NCI-H1105 (cell line): ENCODE measurements at places on chromosomes 6 and 20.

GRCh38 chr6:163414946-163415619 lies 565 bp downstream of the QKI start:
- DNase-seq = no peak

- DNase-seq = no peak
Observed at GRCh38 chr6:110101885-110102284, 77.6 kb downstream of the WASF1 start.

- DNase-seq = no peak
Observed at GRCh38 chr6:94144807-94145206, 725.4 kb upstream of the EPHA7 start.

DNA sequence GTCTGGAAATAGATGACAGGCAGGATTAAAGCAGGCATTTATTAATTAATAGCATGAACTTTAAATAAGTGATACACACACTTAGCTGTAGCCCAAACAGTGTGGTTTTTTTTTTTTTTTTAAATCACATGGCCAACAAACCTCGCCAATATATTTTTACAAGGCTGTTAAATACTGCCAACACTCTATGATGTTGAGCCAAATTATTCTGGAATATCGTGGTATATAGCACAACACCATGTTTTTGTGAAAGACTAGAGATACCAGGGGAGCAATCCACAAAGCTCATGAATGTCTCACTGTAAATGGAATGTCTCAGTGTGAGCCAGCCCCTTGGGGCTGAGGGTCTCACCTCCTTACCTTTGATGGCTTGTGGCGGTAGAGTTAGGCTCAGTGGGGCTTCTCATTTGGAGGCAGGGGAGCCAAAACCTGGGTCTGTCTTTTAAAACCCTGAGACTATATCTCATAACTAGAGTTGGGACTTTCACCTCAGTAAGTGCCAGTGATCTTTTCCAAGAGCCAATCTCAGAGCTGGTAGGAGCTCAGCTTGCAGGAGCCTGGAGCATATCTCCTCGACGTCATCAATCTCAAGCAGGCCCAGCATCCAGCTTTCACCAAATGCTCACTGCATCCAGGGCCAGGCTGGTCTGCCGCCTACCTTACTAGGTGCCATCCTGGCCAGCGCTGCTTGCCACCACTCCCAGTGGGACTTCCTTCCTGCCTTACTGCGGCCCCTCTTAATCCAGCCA lies 78.5 kb upstream of the FAM184A start:
- DNase-seq = no peak

DNA sequence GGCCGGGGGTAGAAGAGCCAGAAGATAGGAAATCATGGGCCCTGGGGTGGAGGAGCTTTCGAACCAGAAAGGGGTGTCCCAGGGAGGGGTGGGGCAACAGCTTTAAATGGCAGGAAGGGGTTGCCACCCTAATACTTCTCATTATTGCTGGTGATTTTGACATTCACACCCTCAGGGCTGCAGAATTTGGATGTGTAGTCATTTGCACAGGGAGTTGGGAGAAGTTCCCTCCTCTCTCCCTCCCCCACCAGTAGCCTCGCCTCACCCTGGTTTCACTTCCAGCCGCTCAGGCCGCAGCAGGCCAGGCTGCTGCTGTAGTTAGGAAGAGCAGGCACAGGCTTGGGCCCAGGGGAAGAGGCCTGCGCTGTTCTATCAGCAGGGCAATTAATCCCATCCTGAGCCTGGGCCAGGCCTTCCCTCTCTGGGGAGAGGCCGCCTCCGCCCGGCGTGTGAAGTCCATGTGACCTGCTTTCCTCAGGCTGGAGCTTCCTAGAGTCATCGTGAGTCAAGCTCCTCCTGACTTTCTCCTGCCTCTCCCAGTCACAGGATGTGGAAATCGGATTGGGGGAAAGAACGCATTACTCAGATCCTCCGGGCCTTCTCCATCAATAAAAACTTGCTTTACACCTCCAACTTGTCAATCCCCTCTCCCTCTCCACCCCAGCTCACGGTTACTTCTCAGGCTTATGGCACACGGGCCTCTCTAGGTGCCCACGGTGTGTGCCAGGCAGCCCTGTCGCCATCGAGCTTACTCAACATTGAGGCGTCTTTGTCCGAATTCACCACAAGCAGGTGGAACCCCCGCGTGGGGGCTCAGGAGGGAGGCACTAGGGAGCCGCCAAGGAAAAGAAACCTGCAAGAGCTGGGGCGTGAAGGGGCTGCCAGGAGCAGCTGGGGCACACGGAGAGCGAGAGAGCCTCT lies 7.8 kb downstream of the ADTRP start:
- DNase-seq = no peak
